ENCODE measurements at places on chromosomes 6 and 20.

DNA sequence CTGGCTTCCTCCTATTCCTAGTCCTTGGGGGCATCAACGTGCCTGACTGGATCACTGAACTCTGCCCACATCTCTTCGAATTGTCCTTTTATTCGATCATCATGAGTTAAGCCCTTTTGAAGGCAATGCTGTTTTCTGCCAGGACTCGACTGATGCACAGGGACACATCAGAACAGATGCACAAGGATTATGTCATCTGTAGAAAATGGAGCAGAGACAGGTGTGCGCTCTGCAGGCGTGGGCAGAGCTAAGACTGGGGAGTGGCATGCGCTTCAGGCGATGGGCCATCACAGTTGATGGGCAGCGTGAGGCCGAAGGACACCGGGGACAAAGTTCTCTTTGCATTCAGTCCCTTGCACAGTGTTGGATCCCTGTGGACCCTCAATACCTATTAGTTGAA lies 13.1 kb downstream of the GABRR1 start:
- DNase-seq: no peak

DNA sequence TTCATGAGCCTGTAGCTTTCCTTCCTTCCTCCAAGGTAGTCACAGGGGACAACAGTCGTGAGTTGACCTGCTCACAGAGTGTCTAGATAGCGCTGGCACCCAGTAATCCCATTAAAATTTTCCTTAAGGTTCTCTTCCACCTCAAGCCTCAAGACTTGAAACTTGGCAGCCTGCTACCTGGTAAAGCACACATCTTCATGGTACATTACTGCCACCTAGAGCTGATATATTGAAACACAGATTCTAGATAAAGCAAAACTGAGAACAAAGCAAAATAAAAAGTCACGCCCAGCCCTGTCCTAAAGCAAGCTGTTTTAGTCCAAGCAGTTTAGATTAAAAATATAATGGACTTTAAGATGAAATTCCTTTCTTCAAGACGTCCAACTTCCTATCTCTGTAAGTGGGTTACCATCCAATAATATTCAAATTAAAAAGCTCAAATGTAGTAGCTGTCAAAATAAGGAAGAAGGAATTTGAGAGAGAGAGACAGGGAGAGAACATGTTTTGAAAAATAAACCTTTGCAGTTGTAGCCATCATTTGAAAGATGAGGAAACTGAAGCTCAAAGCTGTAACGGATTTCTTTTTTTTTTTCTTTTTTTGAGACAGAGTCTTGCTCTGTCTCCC lies 50.7 kb upstream of the CD83 start:
- DNase-seq: no peak

GRCh38 chr20:38119446-38119845 lies 45.6 kb downstream of the TGM2 start:
- DNase-seq: no peak

DNA sequence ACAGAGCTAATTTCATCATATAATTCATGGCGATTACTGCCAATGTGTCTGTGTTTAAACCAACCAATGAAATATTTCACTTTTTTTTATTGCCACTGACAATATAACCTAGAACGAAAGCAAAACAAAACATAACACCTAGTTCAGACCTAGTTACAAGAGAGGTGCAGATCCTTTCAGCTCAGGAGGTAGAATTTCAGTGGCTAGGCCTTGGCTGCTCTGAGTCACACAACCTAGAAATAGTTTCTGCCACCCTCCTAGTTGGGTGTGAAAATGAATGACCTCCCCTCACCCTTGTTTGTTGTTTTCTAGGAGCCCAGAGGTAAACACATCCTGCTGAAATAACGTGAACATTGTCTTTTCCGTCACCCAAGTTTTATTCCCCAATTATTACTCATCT lies 356.3 kb downstream of the HTR1B start:
- no peak for DNase-seq

- peak; percentile 46 for DNase-seq
Measured at GRCh38 chr6:14706378-14706929, 539.4 kb upstream of the JARID2 start.

DNA sequence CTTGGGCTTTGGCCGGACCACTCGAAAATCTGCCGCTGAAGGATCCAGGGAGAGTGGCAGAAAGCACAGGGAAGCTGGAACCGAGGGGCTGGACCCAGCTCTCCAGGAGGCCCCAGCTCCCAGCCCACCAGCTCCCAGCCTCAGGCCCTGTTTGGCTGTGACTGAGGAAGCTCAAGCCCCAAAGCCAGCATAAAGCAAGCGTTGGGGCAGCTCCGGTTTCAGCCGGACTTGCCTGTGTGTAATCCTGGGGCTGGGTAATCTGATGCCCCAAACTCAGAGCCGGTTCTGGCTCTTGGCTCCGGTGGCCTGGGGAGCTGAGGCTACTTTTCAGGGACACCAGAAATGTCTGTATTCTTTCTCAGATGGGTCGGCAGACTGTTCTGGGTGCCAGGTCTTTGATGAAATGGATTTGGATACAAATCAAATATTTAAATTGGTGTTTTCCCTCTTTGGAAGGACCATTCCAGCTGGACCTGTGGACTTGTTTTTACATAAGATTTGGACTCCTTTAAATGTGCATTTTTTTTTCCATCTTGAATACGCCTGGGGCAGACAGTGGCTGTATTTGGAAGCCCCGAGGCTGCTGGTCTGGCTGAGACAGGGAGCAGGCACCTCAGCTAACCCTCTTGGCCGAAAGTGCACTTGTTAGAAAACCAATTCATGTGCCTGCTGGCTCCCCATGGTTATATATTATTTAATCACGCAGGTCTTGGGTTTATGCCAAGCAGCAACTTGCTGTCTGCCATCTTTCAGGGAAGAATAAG lies 29.7 kb downstream of the RPP40 start:
- no peak for DNase-seq

DNA sequence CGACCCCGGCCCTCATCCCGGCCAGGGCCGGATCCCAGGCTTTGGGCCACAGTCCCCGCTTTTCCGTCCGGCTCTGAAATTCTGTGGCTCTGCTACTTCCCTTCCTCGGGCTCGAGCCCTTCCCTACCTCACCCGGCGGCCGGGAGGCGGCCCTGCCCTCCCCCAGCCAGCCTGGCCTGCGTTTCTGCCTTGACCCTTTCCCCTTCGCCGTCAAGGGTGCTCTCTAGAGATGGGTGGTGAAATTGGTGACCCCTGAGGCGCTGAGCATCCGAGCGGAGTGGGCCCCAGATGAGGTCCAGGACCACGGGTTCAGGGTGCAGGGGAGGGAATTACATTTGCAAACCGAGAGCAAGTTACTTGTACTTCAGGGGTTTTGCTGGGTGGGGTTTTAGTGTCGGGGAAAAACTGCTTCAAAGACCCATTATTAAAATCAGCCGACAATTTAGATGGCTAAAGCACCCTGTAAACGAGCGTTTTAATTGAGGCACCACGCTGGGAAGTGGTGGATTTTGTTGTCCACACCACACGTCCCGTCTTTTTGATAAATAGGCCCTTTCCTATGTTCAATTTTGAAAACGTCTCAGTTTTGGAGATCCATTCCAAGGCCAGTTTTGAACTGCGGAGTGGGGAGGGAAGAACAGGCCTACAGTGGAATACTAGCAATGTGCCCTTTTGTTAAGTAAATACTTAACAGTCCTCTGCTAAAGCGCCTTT lies 9.9 kb downstream of the TFAP2A start:
- no peak for DNase-seq

DNA sequence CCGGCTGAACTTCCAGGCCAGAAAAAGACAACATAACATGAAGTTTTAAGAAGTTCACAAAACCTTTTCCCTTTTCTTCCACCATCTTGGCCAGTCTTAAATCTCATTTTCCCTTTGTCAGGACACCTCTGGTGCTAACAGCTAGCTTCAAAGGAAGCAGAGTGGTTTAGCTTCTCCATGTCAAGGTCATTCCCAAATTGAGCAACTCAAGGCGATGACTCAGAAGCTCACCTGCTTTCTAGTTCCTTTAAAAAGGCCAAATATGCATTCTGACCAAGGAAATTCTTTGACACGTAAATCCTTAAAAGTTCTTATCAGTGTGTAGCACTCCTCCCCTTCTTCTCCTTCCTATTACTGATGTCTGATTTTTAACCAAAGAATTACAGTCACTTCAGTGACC lies 69.6 kb upstream of the VGLL2 start:
- DNase-seq: no peak

DNA sequence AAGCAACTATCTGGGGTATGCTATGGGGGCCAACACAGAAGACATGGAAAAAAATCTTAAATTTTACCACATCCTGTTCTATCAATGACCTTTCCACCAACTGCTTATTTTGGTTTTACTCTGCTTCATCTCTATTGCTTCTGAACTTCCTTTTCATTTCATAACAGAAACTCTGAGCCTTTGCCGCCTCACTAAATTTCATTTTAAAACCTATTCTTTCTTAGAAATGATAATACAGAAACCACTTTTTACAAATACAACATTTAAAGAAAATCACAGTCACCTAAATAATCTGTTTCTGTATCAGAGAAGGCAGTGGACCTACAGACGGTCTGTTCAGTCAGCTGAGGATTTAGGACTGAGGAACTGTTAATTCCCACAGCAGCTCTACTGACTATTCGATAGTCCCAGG lies 117.5 kb downstream of the KCNQ5 start:
- DNase-seq: no peak

DNA sequence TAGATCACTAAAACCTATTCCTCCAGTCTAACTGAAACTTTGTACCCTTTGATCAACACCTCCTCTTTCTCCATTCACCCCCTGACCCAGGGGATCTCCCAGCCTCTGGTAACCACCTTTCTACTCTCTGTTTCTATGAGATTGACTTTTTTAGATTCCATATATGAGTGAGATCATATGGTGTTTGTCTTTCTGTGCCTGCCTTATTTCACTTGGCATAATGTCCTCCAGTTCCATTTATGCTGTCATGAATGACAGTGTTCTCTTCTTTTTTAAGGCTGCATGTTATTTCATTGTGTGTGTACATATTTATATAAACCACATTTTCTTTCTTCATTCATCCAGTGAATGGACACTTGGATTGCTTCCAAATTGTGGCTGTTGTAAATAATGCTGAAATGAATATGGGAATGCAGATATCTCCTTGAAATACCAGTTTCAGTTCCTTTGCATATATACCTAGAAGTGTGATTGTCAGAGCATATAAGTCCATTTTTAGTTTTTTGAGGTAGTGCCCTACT lies 57.7 kb downstream of the DHX35 start:
- no peak for DNase-seq

DNA sequence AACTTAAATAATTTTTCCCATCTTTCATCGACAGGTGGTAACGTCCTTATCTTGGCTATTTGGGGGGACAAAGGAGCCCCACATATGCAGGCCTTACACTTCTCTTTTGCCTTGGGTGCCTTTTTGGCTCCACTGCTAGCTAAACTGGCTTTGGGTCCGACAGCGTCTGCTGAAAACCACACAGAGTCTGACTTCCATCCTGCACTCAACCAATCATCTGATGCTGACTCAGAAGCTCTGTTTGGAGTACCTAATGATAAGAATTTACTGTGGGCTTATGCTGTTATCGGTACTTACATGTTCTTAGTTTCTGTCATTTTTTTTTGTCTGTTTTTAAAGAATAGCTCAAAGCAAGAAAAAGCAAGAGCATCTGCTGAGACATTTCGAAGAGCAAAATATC lies 178.5 kb downstream of the SLC16A10 start:
- DNase-seq: no peak

DNA sequence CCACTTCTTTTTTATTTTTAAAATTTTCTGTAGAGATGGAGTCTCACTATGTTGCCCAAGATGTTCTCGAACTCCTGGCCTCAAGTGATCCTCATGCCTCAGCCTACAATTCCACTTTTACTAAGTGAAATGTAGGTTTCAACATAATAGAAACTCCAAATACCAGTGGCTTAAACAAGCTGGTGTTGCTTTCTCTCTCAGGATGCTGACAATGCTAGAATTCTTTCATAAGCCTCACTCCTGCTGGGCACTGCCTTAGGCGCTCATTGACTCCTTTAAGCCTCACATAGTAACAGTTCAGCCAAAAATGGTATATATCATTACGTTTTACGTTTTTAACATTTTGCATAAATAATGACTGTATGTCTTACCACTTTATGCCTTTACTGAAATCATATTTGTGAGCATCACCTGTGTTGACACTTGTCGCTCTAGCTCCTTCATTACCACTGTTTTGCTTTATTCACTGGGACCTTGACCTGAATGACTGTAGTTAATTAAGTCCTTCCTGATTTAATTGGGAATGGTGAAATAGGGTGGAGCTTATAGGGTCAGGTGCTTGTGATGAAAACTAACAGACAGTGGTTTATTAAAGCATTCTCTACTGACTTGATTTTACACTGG lies 3.9 kb upstream of the CST9 start:
- no peak for DNase-seq

GRCh38 chr6:85892346-85892745 lies 249.7 kb upstream of the SYNCRIP start:
- DNase-seq: no peak

DNA sequence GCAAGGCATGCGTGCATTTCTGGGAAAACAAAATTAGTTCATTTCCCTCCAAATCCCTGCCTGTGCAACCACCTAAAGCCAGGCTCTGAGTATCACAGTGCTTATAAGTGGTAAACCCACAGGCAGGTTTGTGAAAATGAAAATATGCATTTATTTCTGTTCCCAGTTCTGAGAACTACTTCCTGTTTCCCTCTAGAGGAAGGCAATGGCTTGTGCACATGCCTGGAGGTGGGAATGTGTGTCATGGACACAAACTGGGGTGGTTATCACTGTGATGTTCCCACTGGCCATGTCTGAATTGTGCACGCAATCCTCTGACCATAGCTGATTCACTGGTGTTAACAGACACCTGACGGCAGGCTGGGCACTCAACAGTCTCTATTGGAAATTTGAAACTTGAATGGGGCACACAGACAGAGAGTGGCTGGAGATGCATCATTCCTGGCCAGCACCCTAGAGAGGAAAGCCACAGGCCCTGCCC lies 26.3 kb downstream of the FAM110A start:
- no peak for DNase-seq

All from T1000 (cell line).